NCI-H2081 (cell line): ENCODE measurements at places on chromosomes 3 and 15.

- DNase-seq, result no peak
Observed at GRCh38 chr15:74383286-74383685, 15.8 kb upstream of the CYP11A1 start.

- no peak for DNase-seq
Observed at GRCh38 chr15:62737551-62737950, 305.0 kb upstream of the TPM1 start.

GRCh38 chr3:38605981-38606380, 43.5 kb downstream of the SCN5A start:
- DNase-seq, result no peak

GRCh38 chr15:99486371-99487336, 79.1 kb upstream of the MEF2A start:
- DNase-seq, result peak; percentile 7

GRCh38 chr15:62739507-62739906, 303.0 kb upstream of the TPM1 start:
- DNase-seq, result no peak

GRCh38 chr15:60086681-60087429, 82.7 kb downstream of the FOXB1 start:
- no peak for DNase-seq

DNA sequence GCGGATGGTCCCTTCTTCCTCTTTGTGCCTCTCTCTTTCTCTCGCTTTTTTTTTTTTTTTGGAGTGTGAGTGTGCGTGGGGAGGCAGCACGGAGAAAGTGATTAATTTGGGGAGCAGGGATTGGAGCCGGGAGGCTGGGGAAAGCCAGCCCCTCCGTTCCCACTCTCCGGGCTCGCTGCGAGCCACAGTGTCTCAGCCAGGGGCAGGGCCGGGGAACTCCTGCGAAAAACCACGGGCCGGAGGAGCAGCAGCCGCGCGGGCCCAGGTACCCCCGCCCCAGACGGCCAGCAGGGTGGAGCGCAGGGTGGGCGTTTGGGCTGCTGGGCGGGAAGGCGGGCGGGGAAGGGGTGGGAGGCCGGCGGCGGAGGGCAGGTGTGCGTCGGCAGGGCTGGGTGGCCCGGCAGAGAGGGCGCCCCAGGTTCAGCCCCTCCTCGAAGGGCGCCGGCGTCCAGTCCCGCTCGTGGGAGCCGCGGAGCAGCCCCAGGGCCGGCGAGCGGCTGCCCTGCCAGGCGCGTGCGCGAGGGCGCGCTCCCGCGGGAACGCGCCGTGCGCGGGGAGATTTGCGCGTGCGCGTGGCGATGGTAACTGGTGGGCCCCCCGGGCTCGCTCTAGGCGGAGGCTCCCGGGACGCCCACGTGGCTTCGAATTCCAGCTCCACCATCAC, 1.4 kb downstream of the CHL1 start:
- peak; percentile 15 for DNase-seq

GRCh38 chr3:39718674-39719595, 90.5 kb upstream of the MYRIP start:
- DNase-seq, result no peak
